ENCODE measurements at places on chromosomes 4 and X. TPM values are rescaled to one million over a fixed set of nuclear protein-coding genes. Genes with fewer than 3 reads are reported as not detected.

DNA sequence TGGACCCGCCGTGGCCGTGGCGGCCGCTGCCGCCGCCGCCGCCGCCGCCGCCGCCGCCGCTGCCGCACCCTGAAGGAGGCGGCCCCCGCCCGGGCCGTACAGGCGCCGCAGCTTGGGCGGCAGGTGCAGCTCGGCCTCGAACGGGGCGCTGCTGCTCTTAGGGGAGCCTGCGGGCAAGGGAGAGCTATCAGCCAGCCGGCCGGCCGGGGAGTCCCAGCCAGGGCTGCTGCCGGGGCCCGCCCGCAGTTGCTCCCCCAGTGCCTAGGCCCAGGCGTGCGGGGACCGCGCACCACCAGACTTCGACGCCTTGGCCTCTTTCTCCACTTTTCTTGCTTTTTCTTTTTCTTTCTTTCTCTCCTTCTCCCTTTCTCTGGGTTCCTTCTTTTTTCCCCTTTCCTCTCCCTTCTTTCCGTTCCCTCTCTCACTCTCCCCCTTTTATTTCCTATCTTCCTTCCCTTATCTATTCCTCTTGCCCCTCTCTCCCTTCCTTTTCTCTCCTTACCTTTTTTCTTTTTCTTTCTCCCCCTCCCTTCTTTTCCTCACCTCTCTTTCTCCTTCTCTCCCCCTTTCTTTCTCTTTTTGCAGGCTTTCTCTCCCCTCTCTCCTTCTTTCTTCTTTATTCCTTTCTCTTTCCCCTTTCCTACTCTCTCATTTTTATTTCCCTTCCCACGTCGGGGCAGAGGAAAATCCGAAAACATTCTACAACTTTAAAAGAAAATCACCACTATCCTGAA is 2.0 kb downstream of the ARX start:
- H3K36me3 ChIP-seq: no peaks in the 10 kb centered on the region
- no peaks in the 10 kb centered on the region for H3K27me3 ChIP-seq

- peak within 1 kb of the TSS; percentile 57 for H3K27ac ChIP-seq
- H3K4me1 ChIP-seq: peaks cover 7% of the 10 kb centered on the region
- peak within 1 kb of the TSS; percentile 51 for H3K4me3 ChIP-seq
- peak; percentile 81 for DNase-seq
- no peaks in the 10 kb centered on the region for H3K36me3 ChIP-seq
Observed at GRCh38 chr4:5710961-5711478, at the start of gene EVC. EVC (plus strand) TSS chr4:5711201; CDS start chr4:5711381, 180 bp downstream.

DNA sequence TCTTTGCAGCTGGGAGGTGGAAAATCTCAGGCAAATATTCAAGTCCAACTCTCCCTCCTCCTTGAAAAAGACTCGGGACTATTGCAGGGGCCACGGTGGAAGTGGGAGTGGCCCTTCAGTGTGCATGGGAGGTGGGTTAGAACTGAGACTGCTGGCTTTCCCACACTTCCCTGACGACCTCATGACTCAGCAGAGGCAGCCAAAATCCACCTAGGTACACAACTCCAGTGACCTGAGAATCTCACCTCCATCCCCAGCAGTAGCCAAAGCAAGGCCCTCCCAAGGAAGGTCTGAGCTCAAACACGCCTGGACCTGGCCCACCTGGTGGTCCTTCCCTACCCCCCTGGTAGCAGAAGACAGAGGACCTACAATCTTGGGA is 6.2 kb upstream of the UGT2B17 start:
- no peak overlapping the region for H3K27ac ChIP-seq
- no peak for DNase-seq
- H3K27me3 ChIP-seq: no peaks in the 10 kb centered on the region
- no peaks in the 10 kb centered on the region for H3K36me3 ChIP-seq
- H3K4me1 ChIP-seq: no peaks in the 10 kb centered on the region

DNA sequence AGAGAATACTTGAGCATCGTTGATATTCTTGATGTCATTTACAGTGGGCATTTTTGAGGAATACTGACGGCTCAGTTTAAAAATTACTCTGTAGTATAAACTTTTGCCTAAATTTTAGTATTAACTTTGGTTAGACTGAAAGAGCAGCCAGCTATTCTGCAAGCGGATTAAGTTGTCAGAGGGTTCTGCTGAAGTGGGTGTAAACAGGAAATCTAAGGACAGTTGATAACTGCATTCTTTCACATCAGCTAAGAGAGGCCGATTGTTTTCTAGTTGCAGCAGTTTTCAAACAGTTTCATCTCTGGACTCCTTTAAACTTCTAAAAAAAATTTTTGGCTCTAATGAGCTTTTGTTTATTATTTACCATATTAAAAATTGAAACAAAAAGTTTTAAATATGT is 149.6 kb downstream of the RAPGEF2 start:
- H3K4me1 ChIP-seq: peaks cover 7% of the 10 kb centered on the region
- H3K4me3 ChIP-seq: no peak overlapping the region
- H3K27ac ChIP-seq: no peak overlapping the region
- no peaks in the 10 kb centered on the region for H3K36me3 ChIP-seq
- no peaks in the 10 kb centered on the region for H3K27me3 ChIP-seq

GRCh38 chrX:68060506-68061205 is 372.6 kb downstream of the OPHN1 start:
- no peaks in the 10 kb centered on the region for H3K36me3 ChIP-seq
- no peaks in the 10 kb centered on the region for H3K4me1 ChIP-seq
- no peak for DNase-seq
- no peak overlapping the region for H3K4me3 ChIP-seq
- H3K27me3 ChIP-seq: peaks cover 6% of the 10 kb centered on the region

DNA sequence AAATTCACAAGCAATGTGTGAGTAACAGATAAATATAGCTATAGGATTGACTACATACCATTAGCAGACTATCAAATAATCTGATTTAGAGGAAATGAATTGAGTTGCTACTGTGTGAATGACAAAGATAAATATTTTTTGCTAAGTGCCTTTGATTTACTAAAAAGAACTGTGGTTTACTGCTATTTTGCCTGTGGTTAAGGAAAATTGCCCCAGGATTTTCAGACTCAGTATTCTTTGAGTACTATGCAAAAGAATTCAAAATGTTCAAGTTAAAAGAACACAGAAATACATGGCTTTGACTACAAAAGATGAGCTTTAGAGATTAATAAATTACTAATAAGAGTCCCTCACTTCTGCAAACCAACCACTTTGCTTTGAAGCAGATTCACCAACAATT is 853.8 kb downstream of the ADGRL3 start:
- no peaks in the 10 kb centered on the region for H3K4me1 ChIP-seq
- no peak for DNase-seq
- no peak overlapping the region for H3K27ac ChIP-seq
- no peaks in the 10 kb centered on the region for H3K27me3 ChIP-seq
- no peak overlapping the region for H3K4me3 ChIP-seq
- no peaks in the 10 kb centered on the region for H3K36me3 ChIP-seq

DNA sequence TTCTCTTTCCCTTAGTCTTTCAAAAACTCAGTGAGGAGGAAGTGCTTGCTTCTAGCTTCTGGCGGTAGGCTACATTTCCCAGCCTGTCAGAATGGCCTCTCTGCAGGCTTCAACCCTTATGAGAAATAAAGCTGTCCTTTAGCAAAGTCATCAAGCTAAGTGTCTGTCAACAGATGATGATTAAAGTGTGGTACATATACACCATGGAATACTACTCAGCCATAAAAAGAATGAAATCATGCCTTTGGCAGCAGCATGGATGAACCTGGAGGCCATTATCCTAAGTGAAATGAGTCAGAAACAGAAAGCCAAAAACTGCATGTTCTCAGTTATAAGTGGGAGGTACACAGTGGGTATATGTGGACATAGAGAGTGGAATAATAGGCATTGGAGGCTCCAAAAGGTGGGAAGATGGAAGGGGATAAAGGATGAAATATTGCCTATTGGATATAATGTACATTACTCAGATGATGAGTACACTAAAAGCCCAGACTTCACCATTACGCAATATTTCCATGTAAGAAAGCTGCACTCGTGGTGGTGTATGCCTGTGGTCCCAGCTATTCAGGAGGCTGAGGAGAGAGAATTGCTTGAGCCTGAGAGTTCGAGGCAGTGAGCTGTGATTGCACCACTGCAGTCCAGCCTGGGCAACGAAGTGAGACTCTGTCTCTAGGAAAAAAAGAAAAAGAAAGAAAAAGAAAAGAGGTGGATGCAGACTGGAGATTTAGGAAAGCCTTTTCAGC is 7.9 kb downstream of the TRIM2 start:
- H3K27ac ChIP-seq: no peak overlapping the region
- H3K4me1 ChIP-seq: no peaks in the 10 kb centered on the region
- no peak overlapping the region for H3K4me3 ChIP-seq
- no peaks in the 10 kb centered on the region for H3K36me3 ChIP-seq
- no peaks in the 10 kb centered on the region for H3K27me3 ChIP-seq

DNA sequence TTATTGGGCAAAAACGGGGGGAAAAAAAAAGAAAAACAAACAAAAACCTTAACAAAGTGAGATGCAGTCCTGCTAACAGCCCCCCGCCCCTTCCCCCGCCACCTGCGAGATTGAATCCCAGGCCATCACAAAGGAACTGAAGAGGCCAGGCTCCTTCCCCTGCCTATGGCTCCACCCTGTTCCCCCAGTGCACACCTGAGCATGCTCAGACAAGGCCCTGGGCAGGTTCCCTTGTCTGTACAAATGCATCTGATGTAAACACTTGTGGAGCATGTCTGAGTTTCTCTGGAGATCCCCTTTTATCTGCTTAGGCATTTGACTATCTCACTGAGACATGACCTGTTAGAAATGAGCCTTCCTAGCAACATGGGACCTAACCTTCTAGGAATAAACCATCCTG is 983.7 kb upstream of the PABPC4L start:
- DNase-seq: no peak
- no peaks in the 10 kb centered on the region for H3K27me3 ChIP-seq
- H3K27ac ChIP-seq: no peak overlapping the region
- H3K36me3 ChIP-seq: no peaks in the 10 kb centered on the region

DNA sequence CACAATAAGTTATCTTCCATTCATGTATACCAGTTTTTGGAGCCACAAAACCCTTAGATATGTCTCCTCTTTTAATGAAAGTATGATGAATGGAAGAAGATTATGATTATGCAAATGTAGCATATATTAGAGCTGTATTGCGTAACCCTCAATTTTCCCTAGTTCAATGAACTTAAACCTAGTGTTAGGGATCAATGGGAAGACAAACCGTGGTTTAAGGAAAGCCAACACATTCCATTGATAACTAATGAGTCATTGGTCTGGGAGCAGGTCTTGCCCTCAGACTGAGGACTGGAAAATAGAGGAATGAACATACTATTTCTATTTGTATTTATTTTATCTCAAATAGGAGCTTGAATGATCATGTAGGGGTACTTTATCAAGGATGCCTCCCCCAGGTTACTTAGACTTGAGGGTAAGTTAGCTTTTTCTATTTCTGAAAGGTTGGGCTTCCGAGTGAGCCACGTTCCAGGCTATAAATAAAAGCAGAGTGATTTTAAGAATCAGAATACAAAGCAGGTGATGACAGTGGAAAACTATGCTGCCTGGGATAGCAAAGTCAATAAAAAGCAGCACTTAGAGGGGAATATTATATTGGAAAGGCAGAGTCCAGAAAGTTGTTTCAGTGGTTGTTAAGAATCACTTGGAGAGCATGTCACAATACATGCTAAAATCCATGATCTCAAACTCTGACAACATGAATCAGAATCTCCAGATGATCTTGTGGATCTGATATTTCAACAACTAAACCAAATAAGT is 356.0 kb downstream of the ADAM29 start:
- no peaks in the 10 kb centered on the region for H3K4me1 ChIP-seq
- H3K4me3 ChIP-seq: no peak overlapping the region
- H3K27ac ChIP-seq: no peak overlapping the region
- no peaks in the 10 kb centered on the region for H3K36me3 ChIP-seq
- no peak for DNase-seq

- no peak for DNase-seq
- H3K4me1 ChIP-seq: no peaks in the 10 kb centered on the region
- H3K27me3 ChIP-seq: no peaks in the 10 kb centered on the region
- H3K4me3 ChIP-seq: no peak overlapping the region
Observed at GRCh38 chrX:145826466-145826865, 8.8 kb downstream of the SLITRK2 start.

DNA sequence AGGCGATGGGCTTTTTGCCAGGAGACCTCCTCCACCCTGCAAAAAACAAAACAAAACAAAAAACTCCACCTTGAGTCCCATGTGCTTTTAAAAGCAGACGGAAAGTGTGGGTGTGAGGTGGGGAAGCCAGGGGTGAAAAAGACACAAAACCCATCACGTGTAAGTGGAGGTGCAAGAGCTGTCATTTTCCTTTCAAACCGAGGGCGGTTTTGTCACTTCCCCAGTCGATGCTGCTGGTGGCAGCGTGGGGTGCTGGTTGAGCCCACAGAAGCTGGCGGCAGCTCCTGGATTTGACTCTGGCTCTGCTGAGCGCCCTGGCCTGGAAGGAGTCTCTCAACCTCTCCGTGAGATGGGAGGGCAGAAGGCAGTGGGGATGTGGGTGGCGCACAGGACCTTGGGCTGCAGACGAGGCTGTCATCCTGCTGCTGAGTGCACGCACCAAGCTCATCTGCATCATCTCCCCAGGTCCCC is 110.0 kb downstream of the PSAPL1 start:
- no peaks in the 10 kb centered on the region for H3K36me3 ChIP-seq
- H3K27ac ChIP-seq: no peak overlapping the region
- H3K4me1 ChIP-seq: no peaks in the 10 kb centered on the region
- H3K4me3 ChIP-seq: no peak overlapping the region

DNA sequence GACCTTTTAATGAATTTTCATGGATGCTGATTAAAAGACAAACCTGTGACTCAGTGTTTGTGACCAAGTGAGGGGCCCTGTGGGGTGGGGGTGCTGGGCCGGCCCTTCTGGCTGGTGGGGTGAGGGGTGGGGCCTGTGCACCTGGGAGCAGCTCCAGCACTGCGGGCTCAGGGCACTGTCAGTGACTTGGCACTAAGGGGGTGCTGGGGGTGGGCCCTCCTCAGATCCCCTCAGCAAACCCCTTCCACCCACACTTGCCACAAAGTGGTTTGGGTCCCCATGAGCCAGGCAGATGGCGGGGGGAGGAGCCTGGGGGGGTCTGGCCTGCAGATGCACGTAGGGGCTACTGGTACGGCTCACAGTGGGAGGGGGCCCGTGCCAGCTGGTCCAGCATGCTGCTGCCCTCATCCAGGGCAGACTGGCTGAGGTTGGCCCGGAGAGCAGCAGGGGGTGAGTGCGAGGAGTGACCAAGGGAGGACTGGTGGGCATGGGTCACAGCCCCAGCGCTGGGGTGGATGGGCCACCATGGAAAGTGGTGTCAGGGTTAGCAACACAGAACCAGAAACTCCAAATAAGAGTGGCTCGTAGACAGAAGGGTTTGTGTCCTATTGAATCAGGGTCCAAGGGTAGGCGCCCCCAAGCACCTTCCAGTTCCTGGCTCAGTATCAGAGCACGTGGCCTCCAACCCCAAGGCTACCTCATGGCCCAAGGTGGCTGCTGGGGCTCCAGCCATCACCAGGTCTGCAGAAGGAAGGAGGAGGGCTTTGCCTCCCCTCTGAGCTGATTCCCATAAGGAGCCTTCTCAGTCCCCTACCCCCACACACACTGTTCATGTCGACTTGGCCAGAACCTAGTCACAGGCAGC is 10.1 kb downstream of the NKX1-1 start:
- no peak overlapping the region for H3K27ac ChIP-seq
- DNase-seq: no peak
- H3K4me3 ChIP-seq: no peak overlapping the region
- no peaks in the 10 kb centered on the region for H3K4me1 ChIP-seq
- no peaks in the 10 kb centered on the region for H3K27me3 ChIP-seq

The USP17L10 gene
- not detected for total RNA-seq

The TMEM150C gene
- total RNA-seq: 1.6 TPM

The IL1RAPL1 gene
- total RNA-seq: 0.09 TPM
